Activated T-cell treated with anti-CD3 and anti-CD28 coated beads for 24 hours (primary cell): ENCODE measurements at places on chromosomes 5 and 9.

DNA sequence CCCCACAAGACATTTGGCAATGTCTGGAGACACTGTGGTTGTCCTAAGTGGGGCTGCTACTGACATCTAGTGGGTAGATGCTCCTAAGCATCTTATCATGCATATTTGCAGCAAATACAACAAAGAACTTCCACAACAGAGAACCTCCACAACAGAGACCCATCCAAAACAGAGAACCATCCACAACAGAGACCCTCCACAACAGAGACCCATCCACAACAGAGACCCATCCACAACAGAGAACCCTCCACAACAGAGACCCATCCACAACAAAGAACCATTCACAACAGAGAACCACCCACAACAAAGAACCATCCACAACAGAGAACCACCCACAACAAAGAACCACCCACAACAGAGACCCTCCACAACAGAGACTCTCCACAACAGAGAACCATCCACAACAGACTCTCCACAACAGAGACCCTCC is 32.8 kb downstream of the ARPC5L start:
- no peak for DNase-seq

DNA sequence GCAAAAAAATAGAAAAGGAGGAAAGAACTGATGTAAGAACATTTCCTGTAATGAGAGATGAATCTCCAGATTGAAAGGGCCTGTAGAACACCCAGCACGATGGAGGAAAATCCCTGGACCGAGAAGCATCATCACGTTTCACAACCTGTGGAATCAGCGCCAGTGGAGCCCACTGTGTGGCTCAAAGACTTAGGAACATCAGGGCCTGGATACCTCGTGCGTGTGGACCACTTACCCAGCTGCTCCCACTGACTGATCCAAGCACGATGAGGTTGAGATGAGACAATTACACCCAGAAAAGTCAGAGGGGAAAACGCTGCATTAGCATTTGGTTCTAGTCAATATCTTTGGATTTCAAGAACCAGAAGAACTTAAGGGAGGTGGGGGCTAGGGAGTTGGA is 224.6 kb downstream of the SYK start:
- DNase-seq: no peak

DNA sequence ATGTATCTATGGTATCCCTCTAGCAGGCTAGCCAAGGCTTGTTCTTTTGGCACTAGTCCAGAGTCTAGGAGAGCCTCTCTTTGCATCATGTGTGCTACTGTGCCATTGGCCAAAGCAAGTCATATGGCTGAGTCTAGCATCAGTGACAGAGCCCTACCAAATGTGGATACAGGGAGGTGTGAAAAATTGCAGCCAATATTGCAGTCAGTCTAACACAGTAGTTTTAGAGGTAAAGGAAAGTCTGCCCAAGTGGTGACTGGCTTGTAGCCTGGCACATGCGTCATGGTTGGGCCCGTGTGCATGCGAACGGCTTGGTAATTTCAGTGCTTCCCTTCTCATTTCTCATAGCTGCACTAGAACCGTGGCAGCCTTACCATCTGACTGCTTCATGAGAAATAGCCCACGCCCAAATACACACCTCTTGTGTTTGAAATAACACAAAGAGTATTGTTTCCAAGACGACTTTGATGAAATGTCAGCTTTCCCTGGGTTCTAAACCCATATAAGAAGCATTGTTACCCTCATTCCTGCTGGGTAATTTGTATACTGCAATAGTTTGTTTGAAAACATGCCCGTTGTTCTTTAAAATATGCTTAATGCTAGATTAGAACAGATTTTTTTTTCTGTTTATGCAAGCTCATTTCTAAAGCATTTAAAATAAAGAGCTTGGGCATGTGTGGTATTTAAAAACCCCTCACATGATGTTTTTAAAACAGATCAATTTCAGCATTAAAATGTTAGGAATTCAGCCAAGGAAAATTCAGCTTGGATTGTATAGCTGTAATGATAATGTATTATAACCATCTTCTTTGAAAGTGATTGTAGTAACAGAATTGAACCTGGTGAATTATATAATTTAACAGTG is 113.2 kb downstream of the TLE4 start:
- DNase-seq: no peak

DNA sequence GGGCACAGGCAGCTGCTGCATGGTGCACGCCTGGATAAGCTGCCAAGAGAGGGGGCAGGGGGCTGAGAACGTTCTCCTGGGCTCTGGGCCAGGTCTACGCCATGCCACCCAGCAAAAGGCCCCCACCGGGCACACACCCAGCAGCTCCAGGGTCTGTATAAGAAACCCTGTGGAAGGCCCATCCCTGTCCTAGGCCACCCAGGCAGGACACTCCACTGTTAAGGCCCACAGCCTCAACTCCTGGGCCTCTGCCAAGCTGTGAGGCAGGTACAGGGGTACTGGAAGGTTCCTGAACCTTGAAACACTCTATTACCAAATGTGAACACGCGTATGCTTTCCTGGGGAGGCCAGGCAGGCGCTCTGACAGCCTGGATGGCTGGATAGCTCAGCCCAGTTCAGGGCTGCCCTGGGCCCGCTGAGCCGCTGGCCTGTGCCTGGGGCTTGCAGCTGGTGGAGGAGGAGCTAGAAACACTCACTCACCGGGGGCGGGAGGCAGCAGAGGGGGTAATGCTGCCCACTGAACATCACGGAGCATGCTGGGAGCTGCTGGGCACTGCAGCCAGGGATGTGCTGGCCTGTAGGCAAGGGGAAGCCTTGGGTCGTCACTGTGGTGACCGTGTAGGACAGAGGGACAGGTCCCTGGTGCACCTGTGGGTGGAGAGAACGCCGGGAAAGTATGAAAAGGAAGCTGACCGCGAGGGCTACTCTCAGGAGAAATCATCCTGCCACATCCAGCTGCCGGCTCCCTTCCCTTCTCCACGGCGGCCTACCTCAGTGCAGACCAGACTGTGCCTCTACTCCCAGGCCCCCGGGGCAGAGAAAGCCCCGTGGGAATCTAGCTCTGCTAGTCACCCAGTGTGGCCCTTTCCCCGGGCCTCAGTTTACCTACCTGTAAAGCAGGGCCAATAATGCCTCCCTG is 6.0 kb downstream of the RNF44 start:
- no peak for DNase-seq

DNA sequence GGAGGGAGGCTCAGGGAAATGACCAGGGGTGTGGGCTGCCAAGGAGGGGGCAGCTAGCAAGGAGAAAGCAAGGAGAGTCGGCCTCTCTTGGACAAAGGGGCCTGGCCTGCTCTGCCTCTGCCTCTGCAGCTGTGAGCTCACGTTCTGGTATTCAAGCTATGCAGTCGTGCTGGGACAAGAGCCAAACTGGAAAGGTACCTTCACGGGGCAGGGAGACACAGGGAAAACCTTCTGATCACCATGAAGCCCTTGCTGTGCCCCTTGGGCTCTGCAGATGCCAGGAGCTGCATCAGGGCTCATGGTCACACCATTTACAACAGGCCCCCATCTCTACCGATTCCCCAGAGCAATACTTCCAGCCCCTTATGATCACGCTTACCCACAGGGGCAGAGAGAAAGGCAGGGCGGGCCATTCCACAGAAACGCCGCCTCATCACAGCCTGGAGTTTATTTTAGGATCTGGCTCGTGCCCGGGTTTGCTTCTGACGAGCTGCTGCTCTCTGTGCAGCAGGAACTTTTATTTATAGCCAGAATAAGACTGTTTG is 63.2 kb downstream of the PRRT1B start:
- DNase-seq: no peak

- DNase-seq: no peak
Observed at GRCh38 chr9:13863112-13863511, 450.8 kb downstream of the NFIB start.

DNA sequence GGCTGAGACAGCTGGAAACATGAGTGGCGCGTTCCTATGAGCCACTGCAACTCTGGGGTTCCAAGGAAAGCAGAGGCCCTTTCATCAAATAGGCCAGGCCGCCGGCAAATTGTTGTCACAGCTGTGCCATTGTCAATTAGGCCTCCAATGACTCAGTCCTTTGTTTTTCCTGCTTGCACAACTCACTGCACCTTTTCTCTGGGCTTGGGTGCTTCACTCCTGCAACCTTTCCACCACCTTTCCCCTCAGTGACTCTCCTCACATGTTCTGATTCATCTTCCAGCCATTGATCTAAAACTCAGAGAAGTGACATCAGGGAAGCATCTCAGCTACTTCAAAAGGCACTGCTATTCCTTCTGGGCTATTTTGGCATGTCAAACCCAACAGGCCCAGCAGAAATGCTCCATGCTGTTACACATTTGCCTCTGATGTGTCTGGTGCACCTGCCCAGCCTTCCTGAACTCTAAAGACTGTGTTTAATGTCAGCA is 653.7 kb downstream of the NR2F1-AS1 start:
- no peak for DNase-seq

DNA sequence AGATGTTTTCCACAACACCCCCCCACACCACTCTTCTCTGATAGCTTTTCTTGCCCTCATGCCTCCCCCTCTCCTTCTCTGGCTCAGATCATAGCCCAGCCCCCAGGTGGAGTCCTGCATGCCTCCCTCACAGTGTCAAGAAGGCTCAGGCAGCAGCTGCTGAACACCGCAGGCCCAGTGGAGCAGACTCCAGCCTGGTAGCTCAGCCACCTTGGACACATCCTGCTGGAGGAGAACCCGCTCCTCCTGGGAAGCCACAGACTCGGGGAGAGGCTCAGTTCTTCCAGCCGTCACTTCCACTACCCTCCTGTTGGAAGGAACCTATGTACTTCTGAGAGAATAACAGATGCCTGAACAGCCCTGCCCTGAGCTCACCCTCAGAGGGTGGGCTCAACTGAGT is 143.4 kb downstream of the SPOCK1 start:
- no peak for DNase-seq

DNA sequence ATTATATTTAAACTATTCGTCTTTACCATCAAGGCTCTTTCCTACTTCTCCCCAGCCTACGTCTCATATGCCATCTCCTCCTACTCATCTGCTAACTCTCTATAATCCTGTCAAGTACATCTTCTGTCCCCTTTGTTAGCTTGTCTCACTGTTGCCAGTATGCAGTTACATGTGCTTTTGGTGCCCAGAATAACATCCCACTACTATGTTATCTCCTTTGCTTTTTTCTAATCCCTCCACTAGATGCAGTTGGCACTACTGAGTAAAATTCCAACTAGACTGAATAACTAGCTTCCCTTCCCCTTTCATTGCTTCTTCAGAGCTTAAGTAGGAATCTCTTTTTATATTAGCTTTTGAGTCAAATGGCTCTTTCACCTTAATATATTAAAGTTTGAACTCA is 3.0 kb upstream of the ARRDC3 start:
- no peak for DNase-seq

DNA sequence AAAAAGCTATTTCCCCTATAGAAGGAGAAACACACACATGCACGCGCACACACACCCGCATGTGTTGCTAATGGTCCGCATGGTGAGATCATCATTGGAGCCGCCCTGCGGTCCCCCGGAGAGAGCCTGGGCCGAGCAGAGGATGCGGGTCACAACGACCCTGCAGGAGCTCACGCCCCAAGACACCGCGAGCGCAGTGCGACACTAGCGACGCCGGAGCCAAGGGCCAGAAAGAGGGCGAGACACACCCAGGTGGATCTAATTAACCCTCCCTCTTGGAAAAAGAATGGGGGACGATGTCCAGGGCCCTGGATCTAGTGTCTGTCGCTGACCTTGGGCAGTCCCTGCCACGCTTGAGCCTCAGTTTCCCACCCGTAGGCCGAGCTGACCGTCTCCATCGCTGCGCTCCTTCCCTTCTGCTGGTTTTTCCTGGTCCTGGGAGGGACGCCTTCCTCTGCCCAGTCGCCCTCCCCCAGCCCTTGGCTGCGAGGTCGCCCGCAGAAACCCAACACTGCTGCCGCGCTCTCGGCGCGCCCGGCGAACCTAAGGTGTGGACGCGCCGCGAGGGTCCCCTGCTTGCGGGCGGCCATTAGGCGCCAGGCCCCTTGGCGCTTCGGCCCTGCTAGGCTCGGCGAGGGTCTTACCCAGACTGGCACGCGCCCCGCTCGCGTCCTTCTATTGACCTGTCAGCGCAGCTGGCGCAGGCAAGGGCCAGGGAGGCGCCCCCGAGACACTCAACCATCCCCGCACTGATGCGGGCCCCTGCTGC is 47.5 kb upstream of the RNF20 start:
- no peak for DNase-seq

DNA sequence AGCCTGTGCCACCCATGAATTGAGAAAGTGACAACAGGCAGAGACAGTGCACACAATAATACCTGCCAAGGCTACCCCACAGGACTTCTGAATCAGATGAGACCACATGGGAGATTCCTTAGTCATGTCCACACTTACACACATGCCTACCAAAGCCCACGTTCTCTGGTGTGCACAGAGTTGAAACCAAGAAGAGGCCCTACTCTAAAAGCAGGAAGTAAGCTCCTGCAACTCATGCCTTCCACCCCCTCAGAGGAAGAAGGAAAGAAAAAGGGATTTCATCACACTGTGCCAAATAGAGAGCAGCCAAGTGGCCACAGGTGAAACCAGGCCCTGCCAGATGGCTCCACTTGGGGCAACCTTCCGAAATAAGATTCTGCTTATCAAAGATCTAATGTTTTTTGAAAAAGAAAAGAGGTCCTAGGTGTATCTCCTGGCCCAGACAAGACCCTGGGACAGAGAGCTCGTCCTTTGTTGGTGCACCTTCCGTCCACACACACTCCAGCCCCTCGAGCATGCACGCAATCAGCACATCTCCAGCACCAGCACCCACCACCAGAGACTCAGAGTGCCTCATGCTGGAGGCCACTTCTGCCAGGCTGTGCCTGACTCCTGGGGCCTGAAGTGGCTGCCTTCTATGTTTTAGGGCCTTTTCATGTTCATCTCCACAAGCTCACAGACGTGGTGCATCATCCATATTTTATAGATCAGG is 114.6 kb upstream of the SPOCK1 start:
- no peak for DNase-seq

DNA sequence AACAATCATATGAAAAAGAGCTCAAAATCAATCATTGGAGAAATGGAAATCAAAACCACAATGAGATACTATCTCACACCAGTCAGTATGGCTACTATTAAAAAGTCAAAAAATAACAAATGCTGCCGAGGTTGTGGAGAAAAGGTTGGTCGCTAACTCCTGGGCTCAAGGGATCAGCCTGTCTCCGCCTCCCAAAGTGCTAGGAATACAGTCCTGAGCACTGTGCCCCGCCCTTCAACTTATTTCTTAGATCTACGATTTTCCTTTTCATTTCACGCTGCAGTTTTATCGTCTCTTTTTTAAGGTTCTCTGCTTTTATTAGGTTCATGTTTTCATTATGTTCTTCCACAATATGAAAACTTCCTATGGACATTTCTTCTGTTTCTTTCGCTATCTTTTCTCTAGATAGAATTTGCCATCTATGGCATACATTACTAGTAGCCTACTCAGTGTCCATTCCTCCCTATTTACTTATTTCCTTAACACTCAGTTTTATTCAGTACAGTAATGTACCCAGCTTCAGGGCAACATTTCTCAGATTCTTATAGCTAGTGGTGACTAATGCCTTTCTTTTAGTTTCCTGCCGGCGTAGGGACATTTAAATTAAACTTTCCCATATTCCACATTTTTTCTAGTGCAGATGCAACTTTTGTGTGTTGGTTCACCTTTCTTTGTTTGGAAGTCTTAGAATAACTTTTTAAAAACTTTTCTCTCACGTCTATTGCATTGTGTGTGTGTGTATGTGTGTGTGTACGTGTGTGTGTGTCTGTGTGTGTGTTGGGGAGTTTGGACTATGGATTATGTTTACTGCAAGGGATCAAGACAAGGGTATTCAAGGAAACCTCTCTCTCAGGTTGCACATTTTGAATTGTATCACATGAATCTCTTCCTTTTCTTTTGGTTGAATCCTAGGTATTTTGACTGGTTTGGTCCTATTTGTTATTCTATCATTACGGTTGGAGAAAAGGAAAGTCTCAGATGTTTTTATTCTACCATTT is 21.6 kb upstream of the FBN2 start:
- DNase-seq: no peak
